ENCODE measurements at places on chromosomes 7 and 10. TPM values are rescaled to one million over a fixed set of nuclear protein-coding genes. Genes with fewer than 3 reads are reported as not detected.

DNA sequence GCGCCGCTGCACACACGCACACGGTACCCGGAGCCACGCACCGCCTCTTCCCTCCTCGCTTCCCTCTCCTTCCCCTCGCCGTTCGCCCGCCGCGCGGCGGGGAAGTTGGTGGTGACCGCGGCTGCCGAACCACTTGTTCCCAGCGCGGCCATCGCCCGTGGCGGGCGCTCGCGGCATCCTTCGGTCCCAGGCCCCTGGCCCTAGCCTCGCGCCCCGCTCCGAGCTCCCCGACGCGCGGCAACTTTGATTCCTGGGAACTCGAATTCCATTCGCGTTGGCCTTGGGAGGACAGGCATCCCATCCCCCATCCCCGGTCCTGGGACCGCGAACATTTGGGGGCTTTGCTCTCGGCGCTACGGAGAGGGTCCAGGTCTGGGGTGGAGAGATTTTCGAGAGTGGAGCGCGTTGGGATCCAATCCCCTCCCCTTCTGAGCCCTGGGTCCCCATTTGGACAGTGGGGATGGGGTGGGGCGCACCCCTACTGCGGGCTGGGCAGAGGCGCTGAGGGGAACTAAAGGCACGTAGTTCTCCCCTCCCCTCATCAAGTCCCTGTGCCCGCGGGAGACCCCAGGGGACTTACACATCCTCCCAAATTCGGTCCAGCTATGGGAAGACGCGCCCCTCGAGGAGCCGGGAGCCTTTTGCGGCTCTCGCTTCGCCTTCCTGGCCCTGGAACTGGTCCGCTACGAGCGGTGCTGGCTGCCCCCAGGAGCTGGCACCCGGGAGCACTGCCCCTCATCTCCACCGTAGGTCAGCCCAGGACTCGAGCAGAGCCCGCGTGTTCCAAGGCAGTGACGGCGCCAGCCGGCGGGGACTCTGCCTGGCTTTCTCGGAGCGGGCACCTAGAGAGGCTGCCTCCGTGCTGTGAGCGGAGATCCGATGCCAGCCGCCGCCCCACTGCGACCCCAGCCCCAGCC, 834 bp downstream of the CDH23 start:
- no peak for DNase-seq
- peak overlapping the region; percentile 63 for H3K4me3 ChIP-seq
- H3K36me3 ChIP-seq = no peaks in the 10 kb centered on the region
- no peak overlapping the region for H3K27ac ChIP-seq
- H3K27me3 ChIP-seq = peaks cover 27% of the 10 kb centered on the region

DNA sequence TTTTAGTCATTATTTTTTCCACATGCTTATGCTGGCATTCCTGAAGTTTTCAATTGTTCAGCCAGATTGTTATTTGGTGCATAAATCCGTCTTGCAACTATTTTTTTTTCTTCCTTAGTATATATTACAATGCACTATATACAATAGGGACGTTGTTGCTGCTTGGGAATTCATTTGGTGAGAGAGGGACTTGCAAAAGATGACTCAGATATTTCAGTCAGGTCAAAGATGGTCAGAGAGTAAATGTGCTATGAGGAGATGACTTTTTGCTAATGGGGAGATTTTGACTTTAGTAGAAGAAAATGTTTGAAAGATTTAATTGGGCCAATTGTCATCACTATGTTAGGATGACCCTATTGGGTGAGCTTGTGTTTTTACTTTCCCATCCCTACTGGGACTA, 348.4 kb upstream of the MTPN start:
- no peaks in the 10 kb centered on the region for H3K4me1 ChIP-seq
- no peak for DNase-seq
- H3K4me3 ChIP-seq = no peak overlapping the region
- no peak overlapping the region for H3K27ac ChIP-seq
- H3K36me3 ChIP-seq = no peaks in the 10 kb centered on the region
- peaks cover 1% of the 10 kb centered on the region for H3K27me3 ChIP-seq

MLLT10 gene
- 0.81 TPM for polyA plus RNA-seq

CYP2C8 gene
- polyA plus RNA-seq = 0.20 TPM

NUTM2A gene
- not detected for polyA plus RNA-seq

GNAT3 gene
- polyA plus RNA-seq = not detected

Data from immature natural killer cell (primary cell).